ENCODE measurements at places on chromosomes 7 and 10. TPM values are rescaled to one million over a fixed set of nuclear protein-coding genes. Genes with fewer than 3 reads are reported as not detected.

The HOXA6 gene
- total RNA-seq, result not detected

The MDFIC gene
- 7.4 TPM for total RNA-seq

The VPS37D gene
- total RNA-seq, result 9.8 TPM

The SLC13A4 gene
- 1.8 TPM for total RNA-seq

The AASS gene
- 36.7 TPM for total RNA-seq

The LIPF gene
- not detected for total RNA-seq

The DLX6 gene
- total RNA-seq, result not detected

The MYH16 gene
- not detected for total RNA-seq

The PLXDC2 gene
- total RNA-seq, result 22.7 TPM

The NUTM2A gene
- 1.5 TPM for total RNA-seq

The UCMA gene
- not detected for total RNA-seq

The OR2A7 gene
- 4.1 TPM for total RNA-seq

The PON3 gene
- 0.54 TPM for total RNA-seq

The FKBP9 gene
- total RNA-seq, result 50.3 TPM

The METTL27 gene
- total RNA-seq, result 20.9 TPM

The TCAF2 gene
- 0.11 TPM for total RNA-seq

The PIP gene
- total RNA-seq, result not detected

The ANKRD61 gene
- total RNA-seq, result not detected

The ANKRD2 gene
- total RNA-seq, result not detected

The KLF14 gene
- total RNA-seq, result not detected

The DNAJC12 gene
- 0.72 TPM for total RNA-seq

The SCART1 gene
- total RNA-seq, result 0.29 TPM

The KCTD7 gene
- 11.3 TPM for total RNA-seq

The OR2A1 gene
- total RNA-seq, result not detected

The DDC gene
- 1.1 TPM for total RNA-seq

The C10orf53 gene
- total RNA-seq, result not detected

The RPA3 gene
- 65.5 TPM for total RNA-seq

The VWA2 gene
- 1.6 TPM for total RNA-seq

The CLDN15 gene
- total RNA-seq, result 4.4 TPM

The PIK3AP1 gene
- total RNA-seq, result 5.2 TPM

The NPSR1 gene
- not detected for total RNA-seq

The ZNF117 gene
- 33.7 TPM for total RNA-seq

The HOXA11 gene
- total RNA-seq, result not detected

The TSPAN13 gene
- 52.5 TPM for total RNA-seq

The LDB3 gene
- total RNA-seq, result 0.50 TPM

The CD36 gene
- total RNA-seq, result 0.29 TPM

The ACSL5 gene
- not detected for total RNA-seq

The FXYD4 gene
- total RNA-seq, result 0.97 TPM

The MYOZ1 gene
- 1.6 TPM for total RNA-seq

The WDFY4 gene
- not detected for total RNA-seq

Data from endodermal cell (in vitro differentiated cells).